ENCODE measurements at places on chromosomes 7 and 10. TPM values are rescaled to one million over a fixed set of nuclear protein-coding genes. Genes with fewer than 3 reads are reported as not detected.

Gene NAT16
- not detected for total RNA-seq

Gene POM121L12
- not detected for total RNA-seq

Gene KLLN
- total RNA-seq, result 0.30 TPM

Gene SLC18A3
- not detected for total RNA-seq

Gene ADRB1
- under 0.01 TPM for total RNA-seq

Gene MSS51
- total RNA-seq, result 0.65 TPM

Gene NDUFA5
- 62.8 TPM for total RNA-seq

Gene TACC2
- total RNA-seq, result 4.9 TPM

Gene SFTPA1
- total RNA-seq, result not detected

Gene SLC13A1
- total RNA-seq, result not detected

Gene LRRC4
- 0.32 TPM for total RNA-seq

Gene RAPGEF5
- total RNA-seq, result 291 TPM

Gene PTPRN2
- 0.32 TPM for total RNA-seq

Gene CBLL1
- 20.1 TPM for total RNA-seq

Gene ETV1
- total RNA-seq, result 7.8 TPM

Data from epithelial cell of umbilical artery (primary cell).